Activated T-helper 1 cell treated with anti-CD3 and anti-CD28 coated beads, Interleukin-2, amount 50 U/mL, for 16 hours (primary cell): ENCODE measurements at places on chromosomes 2 and 18.

- DNase-seq: no peak
Measured at GRCh38 chr2:168614172-168615018, 158.3 kb downstream of the CERS6 start.

GRCh38 chr2:108351889-108352288 lies 25.9 kb upstream of the SULT1C4 start:
- DNase-seq: no peak

- no peak for DNase-seq
Measured at GRCh38 chr2:50746526-50746925, 285.4 kb downstream of the NRXN1 start.

DNA sequence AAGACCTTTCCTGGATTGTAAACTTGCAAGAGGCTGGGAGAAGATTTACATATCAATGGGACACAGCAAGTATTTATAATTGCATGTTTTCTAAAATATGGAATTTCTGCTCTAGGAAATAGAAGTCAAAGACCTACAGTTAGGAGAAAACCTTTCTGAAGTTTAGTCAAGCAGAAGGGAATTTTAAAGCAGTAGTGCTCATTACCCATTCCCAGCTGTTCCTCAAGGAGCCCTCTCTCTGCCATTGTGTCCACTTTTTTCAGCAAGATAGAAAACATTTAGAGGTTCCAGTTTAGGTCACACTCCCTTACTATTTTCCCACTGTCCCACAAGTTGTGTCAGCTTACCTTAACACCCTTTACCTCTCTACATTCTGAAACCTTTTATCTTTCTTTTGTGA lies 584.0 kb upstream of the CHAC2 start:
- no peak for DNase-seq

GRCh38 chr2:241895712-241896641 lies 26.4 kb downstream of the RTP5 start:
- DNase-seq: no peak

- no peak for DNase-seq
Measured at GRCh38 chr2:5188636-5189035, 503.5 kb upstream of the SOX11 start.

- DNase-seq: no peak
Measured at GRCh38 chr2:231545105-231545902, 15.1 kb upstream of the NMUR1 start.

GRCh38 chr2:14781142-14781541 lies 148.6 kb downstream of the LRATD1 start:
- DNase-seq: no peak

DNA sequence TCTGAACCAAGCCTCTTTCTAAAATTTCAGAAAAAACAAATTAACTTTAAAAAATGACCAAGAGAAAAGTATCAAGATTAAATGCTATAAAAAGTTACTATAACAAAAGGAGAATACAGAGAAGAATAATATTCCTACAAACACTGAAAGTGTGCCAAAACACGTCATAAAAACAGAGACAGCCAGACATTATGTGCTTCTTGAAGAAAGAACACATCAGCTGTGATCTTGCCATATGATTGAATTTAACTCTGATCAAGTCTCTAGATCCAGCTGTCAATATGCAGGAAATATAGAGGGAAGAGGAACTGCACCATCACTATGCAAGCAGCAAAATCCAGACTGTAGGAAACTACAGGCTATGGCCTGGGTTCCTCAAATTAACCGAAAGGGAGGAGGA lies 33.7 kb upstream of the COL5A2 start:
- no peak for DNase-seq

DNA sequence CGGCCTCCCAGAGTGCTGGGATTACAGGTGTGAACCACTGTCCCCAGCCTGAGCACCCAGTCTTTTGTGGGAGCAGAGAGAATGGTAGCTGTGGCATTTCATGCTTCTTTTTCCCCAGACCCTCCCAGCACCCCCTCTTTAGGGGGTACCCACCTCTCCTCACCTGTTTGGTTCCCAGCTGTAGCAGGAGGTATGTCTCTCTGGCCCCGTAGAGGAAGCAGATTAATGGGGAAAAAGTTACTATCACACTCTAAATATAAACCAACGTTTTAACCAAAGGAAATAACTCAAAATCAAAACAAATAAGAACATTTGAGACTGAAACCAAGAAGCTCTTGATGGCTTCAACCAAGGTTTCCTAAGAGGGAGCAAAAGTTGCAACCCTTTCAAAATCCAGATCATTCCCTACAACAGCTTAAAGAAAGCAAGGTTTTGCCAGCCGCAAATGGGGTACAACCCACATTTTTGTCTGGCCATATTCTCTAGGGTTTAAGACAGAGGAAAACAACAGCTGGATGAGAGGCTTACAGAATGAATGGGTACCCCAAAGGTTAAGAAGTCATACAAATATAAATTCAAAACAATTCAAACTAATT lies 8.0 kb downstream of the RNF125 start:
- no peak for DNase-seq

GRCh38 chr2:220503431-220503830 lies 876.0 kb downstream of the SLC4A3 start:
- no peak for DNase-seq

- no peak for DNase-seq
Measured at GRCh38 chr2:64922482-64923384, 66.5 kb upstream of the SLC1A4 start.

DNA sequence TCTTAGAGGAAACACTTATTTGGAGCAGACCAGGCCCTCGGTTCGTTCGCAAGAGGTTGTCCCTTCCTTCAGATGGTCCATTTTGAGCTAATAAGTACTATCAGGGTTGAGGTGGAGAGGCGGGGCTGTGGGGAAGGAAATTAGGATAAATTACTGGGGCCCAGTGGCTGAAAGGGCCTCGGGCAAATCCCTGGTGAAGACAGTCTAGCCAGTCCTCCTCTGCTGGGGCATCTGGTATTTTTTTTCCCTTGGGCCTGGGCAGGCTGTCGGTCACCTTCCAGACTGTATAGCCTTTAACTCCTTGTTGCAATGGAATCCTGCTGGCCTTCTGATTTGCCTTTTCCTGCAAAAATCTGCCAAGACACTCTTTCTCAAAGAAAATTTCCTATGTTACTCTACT lies 1.7 kb upstream of the MYO3B start:
- DNase-seq: no peak

- no peak for DNase-seq
Measured at GRCh38 chr2:72497763-72498162, 328.1 kb downstream of the EXOC6B start.

GRCh38 chr2:144519934-144520731 lies at the start of gene ZEB2:
Gene ZEB2 (minus strand): TSS chr2:144520119. CDS start chr2:144517350, 2,769 bp downstream.
- DNase-seq: no peak

GRCh38 chr2:110149330-110150220 lies 34.0 kb upstream of the MALL start:
- no peak for DNase-seq

DNA sequence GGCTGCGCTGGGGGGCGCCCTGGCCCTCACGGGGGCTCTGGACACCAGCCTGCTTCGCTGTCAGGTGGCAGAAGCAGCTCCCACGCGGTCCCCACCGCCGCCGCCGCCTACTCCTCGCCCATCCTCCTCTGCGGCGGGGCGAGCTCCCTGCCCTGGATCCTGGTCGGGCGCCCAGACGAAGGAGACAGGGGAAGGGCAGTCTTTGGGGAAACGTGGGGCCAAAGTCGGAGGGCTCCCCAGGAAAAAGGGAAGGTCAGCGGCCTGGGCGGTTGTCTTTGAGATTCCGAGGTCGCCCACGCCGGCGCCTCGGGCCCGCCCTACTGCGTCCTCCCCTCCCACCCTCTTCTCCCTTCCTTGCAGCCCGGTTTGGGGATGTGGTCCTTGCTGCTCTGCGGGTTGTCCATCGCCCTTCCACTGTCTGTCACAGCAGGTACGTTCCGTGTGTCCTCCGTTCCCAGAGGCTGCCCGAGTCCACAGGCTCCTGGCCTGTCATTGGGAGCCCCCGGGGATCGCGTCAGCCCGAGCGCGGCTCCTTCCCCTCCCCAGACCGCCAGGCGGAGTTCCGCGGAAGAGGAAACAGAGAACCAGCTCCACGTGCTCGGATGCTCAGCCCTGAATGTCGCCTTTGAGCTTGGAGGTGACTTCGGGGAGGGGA lies 800 bp downstream of the IL1RL2 start:
- DNase-seq: no peak

DNA sequence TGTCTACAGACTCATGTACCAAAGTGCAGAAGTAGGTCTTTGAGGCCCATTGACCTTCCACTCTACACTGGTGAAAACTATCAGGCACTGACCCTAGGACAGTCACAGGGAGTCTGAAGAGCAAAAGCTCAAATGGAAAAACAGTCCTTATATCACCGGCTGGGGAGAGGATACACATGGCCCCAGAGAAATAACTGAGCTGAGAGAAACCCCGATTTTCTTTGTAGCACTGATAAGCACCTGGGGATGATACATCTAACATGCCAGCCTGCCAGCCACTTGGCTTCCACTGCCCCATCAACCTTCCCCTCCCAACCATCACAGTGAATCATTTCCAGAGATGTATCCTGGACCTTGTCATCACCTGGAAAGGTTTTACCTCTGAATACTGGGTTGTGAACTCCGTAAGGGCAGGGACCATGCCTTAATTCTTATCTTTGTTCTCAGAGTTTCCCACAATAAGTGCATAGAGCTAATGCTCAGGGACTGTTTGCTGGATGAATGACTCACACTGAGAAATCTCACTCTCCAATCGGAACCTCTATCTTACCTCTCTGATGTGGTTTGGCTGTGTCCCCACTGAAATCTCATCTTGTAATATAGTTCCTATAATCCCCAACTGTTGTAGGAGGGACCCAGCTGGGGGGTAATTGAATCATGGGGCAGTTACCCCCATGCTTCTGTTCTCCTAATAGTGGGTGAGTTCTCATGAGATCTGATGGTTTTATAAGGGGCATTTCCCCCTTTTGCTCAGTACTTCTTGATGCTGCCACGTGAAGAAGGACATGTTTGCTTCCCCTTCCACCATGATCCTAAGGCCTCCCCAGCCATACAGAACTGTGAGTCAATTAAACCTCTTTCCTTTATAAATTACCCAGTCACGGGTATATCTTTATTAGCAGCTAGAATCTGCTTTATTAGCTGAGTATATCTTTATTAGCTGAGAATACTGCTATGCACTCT lies 37.1 kb downstream of the EVA1A start:
- no peak for DNase-seq

- DNase-seq: no peak
Measured at GRCh38 chr2:200396781-200397242, 90.3 kb downstream of the SPATS2L start.

DNA sequence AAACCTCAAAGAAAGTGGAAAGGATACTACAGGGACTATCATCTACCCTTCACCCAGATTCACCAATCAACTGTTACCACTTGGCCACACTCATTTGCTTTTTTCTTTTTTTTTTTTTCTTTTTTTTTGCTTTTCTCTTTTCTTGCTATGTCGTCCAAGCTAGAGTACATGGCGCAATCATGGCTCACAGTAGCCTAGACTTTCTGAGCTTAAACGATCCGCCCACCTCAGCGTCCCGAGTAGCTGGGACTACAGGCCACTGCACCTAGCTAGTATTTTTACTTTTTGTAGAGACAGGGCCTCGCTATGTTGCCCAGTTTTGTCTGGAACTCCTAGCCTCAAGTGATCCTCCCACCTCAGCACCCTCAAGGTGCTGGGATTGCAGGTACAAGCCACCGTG lies 24.0 kb downstream of the BIN1 start:
- DNase-seq: no peak

DNA sequence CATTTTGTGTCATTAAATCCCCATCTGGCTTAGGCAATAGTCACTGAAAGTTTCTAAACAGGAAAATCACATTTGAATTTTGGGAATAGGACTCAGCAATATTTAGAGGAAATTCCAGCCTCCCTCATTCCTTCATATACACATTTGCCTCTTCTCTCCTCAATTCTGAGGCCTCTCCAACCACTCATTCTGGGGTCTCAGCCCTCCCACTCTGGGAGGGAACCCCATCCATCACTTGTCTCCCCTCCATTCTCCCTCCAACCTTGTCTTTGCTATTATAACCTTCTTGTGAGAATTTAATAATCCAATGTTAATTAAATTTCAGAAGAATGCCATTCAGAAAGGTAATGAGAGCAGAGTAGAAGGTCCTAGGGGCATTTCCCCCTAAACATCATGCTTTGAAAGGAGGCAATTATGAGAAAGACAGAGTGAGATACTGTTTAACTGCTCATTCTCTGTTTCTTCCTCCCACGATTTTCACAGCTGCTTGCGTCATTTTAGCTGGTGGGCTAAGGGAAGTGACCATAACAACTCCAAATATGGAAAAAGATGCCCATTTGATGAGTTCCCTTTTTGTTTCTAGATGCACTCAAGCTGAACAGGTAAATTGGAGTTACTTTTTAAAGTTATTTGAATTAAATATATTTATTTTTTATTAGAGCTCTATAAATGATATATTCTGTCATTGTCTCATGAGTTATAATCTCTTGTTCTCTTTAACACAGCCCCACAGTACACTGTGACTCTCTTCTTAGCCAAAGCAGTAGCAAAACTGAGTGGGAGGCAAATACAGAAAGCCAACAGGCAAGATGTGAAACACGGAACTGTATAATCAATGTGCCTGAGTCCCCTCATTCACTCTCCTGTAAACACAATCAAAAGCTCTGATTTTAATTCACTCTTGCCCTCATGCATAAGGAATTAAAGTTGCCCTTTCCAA lies 135.1 kb downstream of the DLGAP1 start:
- DNase-seq: no peak

GRCh38 chr2:201465524-201465971 lies 14.0 kb downstream of the STRADB start:
- DNase-seq: no peak

- DNase-seq: no peak
Measured at GRCh38 chr2:124664363-124664762, 639.3 kb downstream of the CNTNAP5 start.

- no peak for DNase-seq
Measured at GRCh38 chr2:8168876-8169424, 512.9 kb upstream of the ID2 start.

DNA sequence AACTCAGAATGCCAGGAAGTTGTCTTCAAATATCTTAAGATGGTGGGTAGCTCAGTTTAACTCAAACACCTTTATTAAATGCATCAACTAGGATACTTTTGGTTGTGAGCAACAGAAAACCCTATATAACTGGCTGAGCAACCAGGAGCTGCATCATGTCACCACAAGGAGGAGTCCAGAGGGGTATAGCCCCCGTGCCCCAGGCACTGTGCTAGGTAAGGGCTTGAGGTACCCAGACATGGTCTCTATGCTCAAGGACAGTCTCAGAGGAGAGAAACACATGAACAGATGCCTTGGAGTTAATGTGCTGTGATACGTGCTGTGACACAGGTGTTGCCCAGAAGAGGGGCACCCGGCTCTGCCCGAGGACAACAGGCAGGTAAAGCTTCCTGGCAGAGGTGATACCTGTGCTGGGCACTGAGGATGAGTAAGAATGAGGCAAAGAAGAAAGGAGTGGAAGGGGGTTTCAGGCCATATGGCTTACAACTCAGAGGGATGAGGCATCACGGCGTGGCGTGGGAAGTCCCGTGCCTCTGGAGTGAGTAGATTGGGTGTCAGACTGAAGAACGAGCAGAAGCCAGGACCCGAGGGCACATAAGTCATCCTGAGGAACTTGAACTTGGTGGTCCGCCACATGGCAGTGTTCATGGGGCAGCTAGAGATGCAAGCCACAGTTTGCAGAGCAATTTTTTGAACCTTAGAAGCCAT lies 32.0 kb upstream of the CAB39 start:
- DNase-seq: no peak

- DNase-seq: no peak
Measured at GRCh38 chr2:84458551-84459017, 496 bp downstream of the SUCLG1 start.
